ENCODE measurements at places on chromosomes 11 and 22.

DNA sequence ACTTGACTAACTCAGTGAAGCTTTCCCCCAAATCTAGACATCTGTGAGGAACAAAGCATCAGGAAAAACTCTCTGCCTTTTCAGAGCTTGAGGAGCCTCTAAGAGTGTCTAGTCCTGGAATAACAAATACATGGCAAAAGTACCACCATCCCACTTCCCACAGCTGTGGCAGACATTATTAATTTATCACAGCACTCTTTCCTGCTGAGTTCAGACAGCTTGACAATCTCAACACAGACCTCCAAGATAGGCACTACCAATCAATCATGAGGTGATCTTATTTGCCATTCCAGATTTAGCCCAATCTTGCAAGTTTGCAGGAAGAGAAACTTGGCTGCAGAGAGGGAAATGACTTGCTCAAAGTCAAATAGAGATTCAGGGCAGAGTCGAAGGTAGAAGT lies 202.8 kb downstream of the MN1 start:
- no peak for DNase-seq

DNA sequence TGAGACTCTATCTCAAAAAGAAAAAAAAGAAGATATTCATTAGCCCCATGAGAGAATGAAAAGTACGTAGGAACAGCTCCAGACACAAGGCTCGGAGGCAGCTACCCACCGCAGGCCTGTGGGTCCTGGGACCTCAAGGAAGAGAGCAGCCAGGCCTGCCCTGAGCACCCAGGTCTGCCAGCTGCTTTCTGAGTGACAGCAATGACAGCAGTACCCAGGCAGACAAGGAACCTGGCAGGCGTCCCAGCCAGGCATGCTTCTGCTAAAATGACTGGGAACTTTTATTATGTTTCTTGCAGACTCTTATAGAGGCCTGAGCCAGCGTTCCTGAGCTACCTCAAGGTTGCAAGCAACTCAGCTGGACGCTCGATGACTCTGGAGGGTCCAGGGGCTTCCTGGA lies 31.6 kb downstream of the CPT1A start:
- no peak for DNase-seq

GRCh38 chr11:115503083-115503885 lies 931 bp downstream of the CADM1 start:
- peak; percentile 89 for DNase-seq

- DNase-seq, result no peak
Measured at GRCh38 chr11:31387379-31387778, 17.7 kb downstream of the DNAJC24 start.

GRCh38 chr11:114160894-114161293 lies 101.4 kb downstream of the ZBTB16 start:
- peak; percentile 11 for DNase-seq

- DNase-seq, result no peak
Measured at GRCh38 chr22:50348058-50348457, 4.9 kb downstream of the PPP6R2 start.

GRCh38 chr22:50400406-50400805 lies 57.3 kb downstream of the PPP6R2 start:
- DNase-seq, result no peak

- peak; percentile 84 for DNase-seq
Measured at GRCh38 chr22:43273902-43274484, 69.2 kb downstream of the SCUBE1 start.

DNA sequence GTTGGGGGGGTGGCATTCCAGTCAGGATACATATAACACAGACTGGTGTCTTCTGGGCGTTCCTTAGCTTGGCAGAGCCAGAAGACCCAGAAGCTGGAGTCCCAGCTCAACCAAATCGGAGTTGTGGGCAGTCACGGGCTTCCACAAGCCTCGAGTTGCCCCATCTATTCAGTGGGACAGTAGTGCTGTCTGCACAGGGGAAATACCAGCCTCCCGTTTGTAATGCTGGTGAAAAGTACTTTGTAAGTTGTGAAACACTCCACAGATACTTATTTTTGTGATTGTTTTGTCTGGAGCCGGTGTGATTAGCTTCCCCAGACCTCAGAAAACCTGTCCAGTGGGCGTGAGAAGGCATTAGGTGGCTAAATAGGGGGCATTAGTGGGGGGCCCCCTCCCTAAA lies 13.6 kb downstream of the DGKZ start:
- no peak for DNase-seq

- peak; percentile 52 for DNase-seq
Measured at GRCh38 chr11:19605520-19606371, 106.9 kb upstream of the NAV2 start.

DNA sequence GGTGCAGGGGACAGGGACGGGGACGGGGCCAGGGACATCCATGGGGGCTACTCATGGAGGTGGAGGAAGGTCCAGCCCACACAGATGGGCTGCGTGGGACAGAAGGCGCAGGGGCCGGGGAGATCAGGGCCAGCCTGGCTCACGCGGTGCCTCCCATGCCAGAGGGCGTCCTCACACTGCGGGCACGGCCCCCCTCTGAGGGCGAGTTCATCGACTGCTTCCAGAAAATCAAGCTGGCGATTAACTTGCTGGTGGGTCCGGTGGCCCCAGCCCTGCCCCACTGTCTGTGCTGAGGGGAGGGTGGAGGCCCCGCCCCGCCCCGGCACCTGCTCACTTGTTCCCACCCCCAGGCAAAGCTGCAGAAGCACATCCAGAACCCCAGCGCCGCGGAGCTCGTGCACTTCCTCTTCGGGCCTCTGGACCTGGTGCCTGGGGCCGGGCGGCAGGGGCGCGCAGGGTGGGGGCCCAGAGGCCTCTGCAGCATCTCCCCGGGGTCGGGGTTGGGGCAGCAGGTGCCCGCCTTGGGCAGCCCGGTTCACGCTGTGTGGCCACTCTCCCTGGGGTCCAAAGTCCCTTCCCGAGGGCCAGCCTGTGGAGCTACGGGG lies 15.8 kb downstream of the EPS8L2 start:
- no peak for DNase-seq

- DNase-seq, result no peak
Measured at GRCh38 chr11:44972746-44973435, 22.2 kb upstream of the TP53I11 start.

DNA sequence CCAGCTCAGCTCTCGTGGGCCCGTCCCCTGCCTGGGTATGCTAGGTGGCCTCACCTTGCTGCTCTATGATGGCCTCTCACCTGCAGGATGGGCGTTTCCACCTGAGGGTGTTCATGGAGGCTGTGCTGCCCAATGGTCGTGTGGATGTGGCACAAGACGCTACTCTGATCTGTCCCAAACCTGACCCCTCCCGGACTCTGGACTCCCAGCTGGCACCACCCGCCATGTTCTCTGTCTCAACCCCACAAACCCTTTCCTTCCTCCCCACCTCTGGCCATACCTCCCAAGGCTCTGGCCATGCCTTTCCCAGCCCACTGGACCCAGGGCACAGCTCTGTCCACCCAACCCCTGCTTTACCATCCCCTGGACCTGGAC lies 2.1 kb downstream of the ZP1 start:
- DNase-seq, result no peak
